ENCODE measurements at places on chromosomes 11 and 22.

- DNase-seq, result peak; percentile 52
Observed at GRCh38 chr11:10930972-10931760, 73.3 kb upstream of the ZBED5 start.

DNA sequence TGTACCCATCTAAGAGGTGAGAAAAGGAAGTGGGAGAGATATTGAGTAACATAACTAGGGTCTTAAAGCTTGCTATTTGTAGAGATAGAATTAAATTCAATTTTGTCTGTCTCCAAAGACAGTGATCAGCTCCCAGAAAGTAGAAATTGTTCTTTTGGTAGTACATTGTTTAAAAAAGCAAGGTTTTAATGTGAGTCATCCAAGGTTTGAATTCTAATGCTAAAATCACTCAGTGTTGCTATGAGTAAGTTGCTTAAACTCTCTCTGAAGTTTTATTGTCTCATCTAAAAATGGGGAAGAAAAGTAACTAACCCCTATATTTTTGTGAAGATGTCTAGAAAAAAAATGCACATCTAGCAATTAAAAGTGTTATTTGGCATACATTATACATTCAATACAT lies 1004.5 kb upstream of the CCDC90B start:
- DNase-seq, result no peak

GRCh38 chr11:127709960-127710359 lies 709.4 kb upstream of the KIRREL3 start:
- no peak for DNase-seq

DNA sequence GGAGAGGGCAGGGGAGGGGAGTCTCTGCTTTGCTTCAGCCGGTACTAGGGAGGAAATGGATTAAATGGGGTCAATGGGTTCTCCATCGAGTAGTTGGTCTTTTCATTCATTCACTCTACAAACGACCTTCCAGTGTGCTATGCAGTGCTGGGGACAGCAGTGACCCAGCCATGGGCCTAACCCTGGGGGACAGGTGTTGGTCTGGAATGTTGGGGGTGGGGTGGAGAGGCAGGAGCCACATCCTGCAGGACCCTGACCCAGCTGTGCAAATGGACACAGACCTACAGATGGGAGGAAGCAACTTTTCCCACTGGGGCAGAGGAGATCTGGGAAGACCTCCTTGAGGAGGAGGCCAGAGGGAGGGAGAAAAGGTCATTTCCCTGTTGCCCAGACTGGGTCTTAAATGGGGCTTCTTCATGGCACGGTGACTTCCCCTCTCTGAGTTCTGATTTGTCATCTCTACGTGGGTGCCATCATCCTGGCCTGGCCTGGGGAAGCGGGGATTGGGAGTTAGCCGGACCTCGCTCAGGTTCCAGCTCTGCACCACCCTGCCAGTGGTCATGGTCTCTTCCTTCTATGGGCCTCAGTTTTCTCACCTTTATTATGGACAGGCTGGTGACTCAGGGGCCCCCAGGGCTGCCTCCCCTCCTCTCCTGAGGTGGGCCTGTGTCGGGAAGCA lies 2.0 kb downstream of the CYTH4 start:
- DNase-seq, result no peak

DNA sequence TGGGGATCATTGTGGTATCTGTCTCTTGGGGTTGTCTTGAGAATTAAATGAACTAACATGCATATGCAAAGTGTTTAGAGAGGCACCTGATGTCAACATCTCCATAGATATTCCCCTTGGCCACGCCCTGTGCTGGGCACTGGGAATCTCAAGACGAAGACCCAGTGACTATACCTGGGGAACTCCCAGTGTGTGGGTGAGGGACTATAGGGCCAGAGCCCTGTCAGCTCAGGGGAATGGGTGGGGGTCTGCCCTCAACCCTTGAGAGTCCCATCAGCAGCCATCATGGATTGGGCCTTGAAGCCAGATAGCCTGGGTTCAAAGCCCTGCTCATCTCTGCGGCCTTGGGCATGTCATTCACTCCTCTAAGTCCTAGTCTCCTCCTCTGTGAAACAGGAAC lies 21.6 kb upstream of the LMO1 start:
- no peak for DNase-seq

DNA sequence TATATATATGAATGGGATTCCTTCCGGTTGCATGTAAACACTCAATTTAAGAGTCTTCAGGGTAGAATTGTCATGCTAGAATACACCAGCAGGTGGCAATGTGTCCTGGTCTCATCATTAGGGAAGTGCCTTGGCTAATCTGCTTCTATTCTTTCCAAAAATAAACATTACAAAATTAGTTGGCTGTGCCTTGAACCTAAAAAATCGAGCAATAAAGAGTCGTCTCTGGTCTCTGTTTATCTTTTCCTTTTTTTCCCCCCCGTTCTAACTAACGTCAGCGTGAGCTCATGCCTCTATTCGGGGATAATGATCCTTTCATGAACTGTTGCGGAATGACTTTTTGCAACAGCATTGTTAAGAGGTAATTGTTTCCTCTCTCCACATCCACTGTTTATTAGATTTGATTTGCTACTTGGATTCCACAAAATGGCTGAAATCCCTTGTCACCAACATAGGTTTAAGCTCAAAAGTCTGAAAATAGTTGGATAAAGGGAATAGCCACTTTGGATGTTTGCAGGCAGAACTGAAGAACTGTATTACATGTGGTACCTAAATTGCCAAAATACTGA lies 1.2 kb upstream of the ARHGEF12 start:
- DNase-seq, result peak; percentile 70

DNA sequence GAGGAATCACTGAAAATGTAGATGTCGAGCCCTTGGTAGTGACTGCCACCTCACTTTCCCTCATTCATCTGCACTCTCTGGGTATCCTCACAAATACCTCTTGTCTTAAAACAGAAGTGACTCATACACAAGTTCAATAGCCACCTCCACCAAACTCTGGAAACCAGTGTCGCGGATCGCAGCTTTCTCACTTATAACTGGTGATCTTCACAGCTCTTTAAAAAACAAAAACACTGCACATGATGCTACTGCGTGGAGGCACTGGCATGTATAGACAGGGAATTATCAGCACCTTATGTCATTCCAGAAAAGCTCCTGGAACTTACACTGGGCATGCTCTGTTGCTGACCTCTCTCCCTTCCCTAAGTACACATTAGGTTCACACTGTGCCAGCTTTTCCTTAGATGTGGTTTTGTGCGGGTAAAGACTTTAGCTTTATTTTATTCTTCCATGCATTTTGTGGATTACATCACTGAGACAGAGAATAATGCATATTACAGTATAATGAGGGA lies 425.5 kb upstream of the CADM1 start:
- DNase-seq, result no peak

DNA sequence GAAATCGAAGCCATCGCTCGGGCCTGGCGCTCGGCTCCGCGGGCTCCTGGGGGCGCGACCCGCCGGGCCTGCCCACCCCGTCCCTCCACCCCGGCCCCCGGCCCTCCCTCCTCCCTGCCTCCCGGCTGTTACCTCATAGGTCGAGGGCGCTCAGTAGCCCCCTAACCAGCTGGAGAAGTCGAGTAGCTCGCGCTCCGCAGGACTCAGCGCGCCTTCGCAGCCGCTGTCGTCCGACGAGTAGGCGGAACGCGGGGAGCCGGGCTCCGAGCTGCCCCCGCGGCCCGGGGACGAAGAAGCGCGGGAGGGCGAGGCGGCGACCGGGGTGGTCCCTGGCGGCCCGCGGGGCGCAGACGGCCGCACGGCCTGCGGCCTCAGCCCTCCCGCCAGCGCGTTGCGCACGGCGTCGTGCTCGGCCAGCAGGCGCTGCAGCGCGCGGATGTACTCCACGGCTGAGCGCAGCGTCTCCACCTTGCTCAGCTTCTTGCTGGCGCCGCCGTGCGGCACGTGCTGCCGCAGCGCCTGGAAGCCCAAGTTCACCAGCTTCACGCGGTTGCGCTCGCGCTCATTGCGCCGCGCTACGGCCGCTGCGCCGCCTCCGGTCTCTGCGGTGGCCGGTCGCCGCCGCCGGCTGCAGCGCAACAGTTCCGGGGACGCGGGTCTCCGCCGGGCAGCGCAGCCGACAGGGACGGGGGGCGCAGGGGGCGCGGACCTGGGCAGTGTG lies 627 bp downstream of the ASCL2 start:
- peak; percentile 55 for DNase-seq

- DNase-seq, result no peak
Observed at GRCh38 chr22:37917874-37918548, 11.9 kb downstream of the MICALL1 start.

GRCh38 chr11:76597533-76598425 lies 72.8 kb downstream of the LRRC32 start:
- DNase-seq, result peak; percentile 18

- DNase-seq, result no peak
Observed at GRCh38 chr11:125022551-125022950, 40.6 kb upstream of the SLC37A2 start.

GRCh38 chr11:107821199-107821927 lies 37.2 kb downstream of the SLC35F2 start:
- no peak for DNase-seq

- no peak for DNase-seq
Observed at GRCh38 chr22:33844273-33844672, 76.0 kb downstream of the LARGE1 start.

DNA sequence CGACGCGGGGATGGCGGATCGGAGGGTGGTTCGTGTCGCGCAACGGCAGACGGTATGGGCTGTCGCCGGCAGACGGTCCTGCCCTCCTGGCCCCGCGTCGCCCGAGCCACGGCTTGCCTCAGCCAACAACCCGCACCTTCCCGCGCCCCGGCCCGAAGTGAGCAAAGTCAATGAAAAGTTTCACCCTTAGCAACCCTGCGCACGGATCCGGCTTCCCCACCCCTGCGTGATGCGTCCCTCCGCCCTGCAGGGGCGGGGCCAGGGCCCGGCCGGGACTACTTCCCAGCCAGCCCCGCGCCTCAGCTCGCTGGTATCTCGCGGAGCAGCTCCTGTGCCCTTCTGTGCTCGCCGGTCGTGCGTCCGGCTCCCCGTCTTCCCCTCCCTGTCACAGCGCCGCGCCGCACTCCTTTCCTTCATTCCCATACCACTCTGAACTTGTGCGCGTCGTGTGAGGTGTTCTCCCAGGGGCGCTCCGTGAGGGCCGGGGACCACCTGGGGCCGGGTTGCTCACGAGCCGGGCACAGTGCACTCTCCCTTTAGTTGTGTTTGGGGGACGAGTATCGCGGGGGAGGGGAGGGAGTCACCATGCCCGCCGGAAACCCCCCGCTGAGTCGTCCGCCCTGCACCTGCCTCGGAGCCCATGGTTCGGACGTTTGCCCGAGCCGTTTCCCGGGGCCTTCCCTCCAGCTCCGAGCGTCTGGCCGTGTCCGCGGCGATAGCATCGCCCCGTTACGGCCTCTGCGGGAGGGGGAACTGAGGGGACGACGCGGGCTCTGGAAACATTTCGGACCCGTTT lies at the start of gene TOB2:
Gene TOB2, minus strand, starts transcription at position 163 of the 796 bp plus-strand sequence. CDS start 9,456 bp downstream, outside the sequence.
- peak; percentile 96 for DNase-seq

GRCh38 chr11:111819161-111819828 lies 52.1 kb downstream of the ALG9 start:
- DNase-seq, result no peak

DNA sequence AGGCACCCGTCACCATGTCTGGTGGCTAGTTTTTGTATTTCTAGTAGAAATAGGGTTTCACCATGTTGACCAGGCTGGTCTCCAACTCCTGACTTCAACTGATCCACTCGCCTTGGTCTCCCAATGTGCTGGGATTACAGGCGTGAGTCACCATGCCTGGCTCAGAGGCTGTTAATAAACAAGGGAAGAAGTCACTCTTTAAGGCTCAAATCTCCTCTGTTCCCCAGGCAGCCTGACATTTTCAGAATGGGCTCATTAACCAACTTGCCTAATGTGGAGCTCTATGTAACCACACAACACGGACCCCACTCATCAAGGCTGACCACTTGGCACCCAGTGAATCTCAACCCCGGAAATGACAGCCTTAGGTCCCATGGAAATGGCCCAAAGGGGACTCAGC lies 24.1 kb downstream of the APOL3 start:
- no peak for DNase-seq

DNA sequence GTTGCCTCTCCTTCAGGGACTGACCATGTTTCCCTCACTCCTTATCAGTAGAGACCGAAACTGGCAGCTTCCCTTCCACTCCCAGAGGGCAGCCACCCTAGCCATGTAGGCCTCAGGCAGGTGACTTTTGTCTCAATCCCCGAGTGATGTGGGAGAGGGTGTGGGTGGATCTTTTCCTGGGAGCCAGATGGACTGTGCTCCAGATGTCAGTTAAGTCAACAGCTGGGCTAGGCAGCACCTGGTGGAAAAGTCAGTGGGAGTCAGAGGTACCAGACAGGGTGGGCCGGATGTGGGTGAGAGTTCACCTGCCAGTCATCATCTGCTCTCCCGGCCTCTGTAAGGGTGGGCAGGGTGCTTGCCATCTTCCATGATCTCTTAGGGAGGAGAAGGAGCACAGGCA lies 1.9 kb downstream of the BANF1 start:
- DNase-seq, result no peak

GRCh38 chr11:121763526-121763925 lies 310.8 kb upstream of the SORL1-AS1 start:
- DNase-seq, result no peak

DNA sequence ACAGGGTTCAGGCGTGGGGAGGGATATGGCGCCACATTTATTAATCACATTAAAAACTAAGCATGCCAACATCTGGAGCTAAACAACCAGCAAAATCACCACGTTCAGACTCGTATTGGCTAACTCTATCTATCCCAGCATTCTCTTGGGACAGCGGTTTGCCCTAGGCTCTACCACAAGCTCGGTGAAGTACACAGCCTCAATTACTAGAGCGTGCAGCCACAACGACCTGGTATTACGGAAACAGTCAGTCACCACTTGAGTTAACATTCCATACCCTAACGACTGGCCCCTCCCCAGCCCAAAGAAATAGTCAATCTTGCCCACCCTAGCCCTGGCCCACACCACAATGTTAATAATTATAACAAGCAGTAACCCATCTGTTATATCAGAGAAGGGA lies 32.1 kb downstream of the APOL5 start:
- DNase-seq, result no peak

GRCh38 chr11:120130176-120130980 lies 7.5 kb downstream of the TRIM29 start:
- DNase-seq, result no peak

GRCh38 chr22:43473031-43473430 lies 61.2 kb downstream of the MPPED1 start:
- DNase-seq, result no peak

- DNase-seq, result no peak
Observed at GRCh38 chr11:28860893-28861292, 752.7 kb downstream of the METTL15 start.

DNA sequence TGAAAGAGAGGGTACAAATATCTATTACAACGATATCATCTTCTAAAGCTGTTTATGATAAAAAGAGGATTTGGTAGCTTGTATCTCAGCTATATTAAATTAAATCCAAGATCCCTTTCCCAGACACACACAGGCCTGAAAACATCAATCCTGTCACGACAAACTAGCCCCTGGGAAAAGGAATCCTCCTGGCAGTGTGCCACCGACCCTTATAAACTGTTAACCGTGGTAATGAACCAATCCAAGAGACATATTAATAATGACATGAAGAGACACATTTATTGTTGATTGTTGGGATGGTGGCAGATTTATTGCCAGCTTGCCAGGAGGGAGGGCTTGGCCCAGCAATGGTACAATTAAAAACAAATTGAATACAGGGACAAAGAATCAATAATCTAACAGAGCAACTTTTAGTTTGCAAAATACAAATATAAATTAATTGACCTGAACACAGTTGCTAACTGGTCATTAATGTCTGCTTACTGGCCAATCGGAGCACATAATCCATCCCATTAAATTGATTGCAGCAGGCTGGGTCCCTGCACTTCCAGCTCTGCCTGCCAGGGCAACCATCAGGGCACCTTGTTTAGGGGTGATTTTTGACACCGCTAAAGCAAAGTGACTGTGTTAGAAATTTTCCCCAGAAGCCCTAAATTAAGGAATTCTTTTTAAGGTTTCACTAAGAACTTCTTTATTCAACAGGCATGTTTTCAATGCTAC lies 887.6 kb downstream of the OPCML start:
- DNase-seq, result no peak

Data from stimulated activated CD8-positive, alpha-beta memory T cell treated with anti-CD3 and anti-CD28 coated beads, Interleukin-4, amount 100 ng/mL, for 48 hours (primary cell).